ENCODE measurements at places on chromosomes 5 and 9. TPM values are rescaled to one million over a fixed set of nuclear protein-coding genes. Genes with fewer than 3 reads are reported as not detected.

IFNK gene
- polyA plus RNA-seq: not detected

SPATA31E1 gene
- polyA plus RNA-seq: not detected

ABCA1 gene
- 17.2 TPM for polyA plus RNA-seq

PCDHB1 gene
- polyA plus RNA-seq: 0.06 TPM

ZNF367 gene
- polyA plus RNA-seq: 15.1 TPM

NXNL2 gene
- 1.2 TPM for polyA plus RNA-seq

DNA sequence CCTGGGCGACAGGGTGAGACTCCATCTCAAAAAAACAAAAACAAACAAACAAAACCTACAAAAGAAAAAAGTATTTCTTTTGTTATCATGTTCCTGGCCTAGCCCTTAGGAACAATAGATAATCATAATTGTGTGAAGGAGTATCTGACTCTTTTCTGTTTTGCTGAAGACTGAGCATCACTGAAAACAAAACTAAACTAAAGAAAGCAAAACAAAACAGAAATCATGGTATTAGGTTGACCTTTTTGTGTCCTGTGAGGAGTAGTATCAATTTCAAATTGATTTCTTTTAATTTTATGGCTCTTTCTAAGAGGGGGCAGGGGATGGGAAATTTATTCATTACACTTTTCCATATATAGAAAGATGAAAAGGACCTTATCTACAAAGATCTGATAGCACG is 246.0 kb downstream of the YTHDC2 start:
- no peak for DNase-seq

DNA sequence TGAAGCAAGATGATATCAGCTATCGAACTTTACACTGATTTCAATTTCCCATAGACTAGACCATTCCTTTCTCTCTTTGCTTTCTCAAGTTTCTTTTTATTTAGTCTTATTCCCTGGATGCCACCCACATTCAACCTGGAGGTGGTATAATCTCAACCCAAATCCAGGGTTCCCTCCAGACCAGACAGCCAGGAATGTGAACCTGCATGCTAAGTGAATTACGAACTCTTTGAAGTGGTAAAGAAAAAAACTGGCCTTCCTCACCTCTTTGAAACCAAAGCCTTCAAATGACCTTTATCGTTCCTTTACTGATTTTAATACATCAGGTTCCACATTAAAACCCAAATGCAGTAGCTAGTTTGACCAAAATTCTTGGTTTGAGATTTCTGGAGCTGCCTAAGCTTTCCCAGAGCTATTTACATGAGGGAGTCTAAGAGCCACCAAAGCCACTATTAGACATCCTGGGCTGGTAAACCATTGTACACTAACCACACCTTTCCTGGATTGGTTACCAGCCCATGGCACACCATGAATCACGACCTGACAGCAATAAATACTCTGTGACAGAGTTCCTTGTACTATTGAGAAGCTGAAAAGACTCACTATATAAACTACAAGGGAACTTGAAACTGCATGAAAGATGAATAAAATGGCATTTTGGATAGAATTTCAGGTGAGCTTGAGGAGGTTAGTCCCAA is 323.7 kb downstream of the ADAMTS6 start:
- no peak for DNase-seq

GRCh38 chr9:105146677-105147076 is 97.8 kb upstream of the SLC44A1 start:
- no peak for DNase-seq

GRCh38 chr5:71839096-71839884 is 120.2 kb downstream of the CARTPT start:
- DNase-seq: no peak

- no peak for DNase-seq
These were observed 1240.7 kb upstream of the WWC1 start for GRCh38 chr5:167050568-167051401.

DNA sequence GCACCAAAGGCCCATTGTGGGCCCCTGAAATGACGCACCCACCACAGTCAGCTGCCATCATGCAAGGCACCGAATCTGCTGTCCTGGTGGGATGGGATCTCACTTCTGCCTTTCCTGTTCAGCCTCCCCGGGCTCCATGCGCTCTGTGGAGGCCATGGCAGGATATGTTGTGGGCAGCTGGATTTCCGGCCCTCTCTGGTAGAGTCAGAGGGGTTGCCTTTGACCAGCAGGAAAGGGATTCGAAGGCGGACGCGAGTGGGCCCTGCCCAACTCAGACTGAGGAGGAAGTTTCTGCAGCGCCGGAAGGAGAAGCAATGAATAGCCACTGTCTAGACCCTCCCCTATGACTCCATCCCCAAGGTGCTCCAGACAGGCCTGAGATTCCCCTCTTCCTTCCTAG is 35.5 kb downstream of the GADD45G start:
- no peak for DNase-seq

- DNase-seq: no peak
These were observed 626 bp downstream of the PSD2 start for GRCh38 chr5:139796061-139796806.

- no peak for DNase-seq
These were observed 281.0 kb downstream of the HINT1 start for GRCh38 chr5:130884023-130884422.

GRCh38 chr9:94794476-94795167 is 68.1 kb downstream of the AOPEP start:
- DNase-seq: no peak

DNA sequence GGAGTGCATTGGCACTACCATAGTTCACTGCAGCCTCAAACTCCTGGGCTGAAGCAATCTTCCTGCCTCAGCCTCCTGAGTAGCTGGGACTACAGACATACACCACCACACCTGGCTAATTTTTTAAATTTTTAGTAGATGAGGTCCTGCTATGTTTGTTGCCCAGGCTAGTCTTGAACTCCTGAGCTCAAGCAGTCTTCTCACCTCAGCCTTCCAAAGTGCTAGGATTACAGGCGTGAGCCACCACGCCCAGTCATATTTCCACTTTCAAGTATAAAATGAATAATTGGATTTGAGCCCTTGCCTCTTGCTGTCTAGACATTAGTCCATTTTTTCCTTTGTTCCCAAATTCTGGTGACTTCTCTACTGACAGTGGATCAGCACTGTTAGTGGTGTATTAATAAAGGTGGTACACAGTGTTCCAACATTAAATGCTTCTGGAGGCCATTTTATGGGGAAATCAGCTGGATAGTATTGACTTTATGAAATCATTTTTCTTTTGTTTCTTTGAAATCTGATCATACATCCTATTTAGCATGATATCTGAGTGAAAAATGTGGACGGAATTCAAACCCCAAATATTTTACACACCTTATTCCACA is 15.9 kb downstream of the ATP6V0E1 start:
- DNase-seq: no peak

DNA sequence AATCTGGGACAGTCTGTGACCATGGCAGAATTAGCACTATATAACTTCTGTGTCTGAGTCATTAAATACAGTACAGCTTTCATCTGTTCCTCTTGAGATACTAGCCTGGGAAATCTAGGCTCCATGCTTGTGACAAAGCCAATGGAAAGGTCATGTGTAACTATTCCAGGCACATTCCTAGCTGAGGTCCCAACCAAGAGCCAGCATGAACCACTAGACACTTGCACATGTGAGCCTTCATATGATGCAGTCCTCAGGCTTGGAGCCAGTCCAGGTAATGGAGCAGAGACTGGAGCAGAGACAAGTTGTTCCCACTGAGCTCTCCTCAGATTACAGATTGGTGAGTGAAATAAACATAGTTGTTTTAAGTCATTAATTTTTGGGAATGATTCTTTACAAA is 412.4 kb upstream of the ZNF462 start:
- no peak for DNase-seq

DNA sequence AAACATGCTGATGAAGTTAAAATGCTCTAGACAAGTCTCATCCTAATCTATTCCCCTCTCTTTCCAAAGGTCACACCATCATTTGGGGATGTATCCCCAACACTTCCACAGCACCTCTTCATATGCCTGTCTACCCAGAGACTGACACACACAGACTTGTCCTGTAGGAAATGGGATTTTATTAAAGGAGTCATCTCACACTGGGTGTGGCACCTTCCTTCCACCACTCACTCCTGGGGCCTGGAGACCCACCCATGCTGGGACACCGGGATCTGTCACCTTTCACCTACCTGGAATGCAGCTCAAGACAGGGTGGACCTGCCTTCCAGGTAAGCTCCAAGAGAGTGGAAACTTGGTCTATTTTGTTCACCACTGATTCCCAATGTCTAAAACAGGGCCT is 99.4 kb upstream of the HAND1 start:
- no peak for DNase-seq

DNA sequence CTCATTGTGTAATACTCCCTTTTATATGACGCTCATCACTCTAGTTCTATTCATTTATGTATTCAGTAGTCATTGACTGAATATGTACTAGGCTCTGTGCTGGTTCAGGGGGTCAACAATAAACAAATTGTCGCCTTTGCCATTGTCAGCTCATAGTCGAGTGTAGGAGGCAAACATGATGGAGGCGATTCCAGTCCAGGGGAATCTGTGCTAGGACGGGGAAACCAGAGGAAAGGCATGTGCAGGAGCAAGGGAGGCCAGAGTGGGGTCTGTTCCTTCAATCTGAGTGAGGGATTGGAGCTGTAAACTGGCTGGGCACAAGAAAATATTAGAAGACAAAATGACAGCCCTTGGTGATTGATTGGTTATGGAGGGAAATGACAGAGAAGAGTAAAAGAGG is 83.9 kb downstream of the ANGPTL2 start:
- DNase-seq: no peak

DNA sequence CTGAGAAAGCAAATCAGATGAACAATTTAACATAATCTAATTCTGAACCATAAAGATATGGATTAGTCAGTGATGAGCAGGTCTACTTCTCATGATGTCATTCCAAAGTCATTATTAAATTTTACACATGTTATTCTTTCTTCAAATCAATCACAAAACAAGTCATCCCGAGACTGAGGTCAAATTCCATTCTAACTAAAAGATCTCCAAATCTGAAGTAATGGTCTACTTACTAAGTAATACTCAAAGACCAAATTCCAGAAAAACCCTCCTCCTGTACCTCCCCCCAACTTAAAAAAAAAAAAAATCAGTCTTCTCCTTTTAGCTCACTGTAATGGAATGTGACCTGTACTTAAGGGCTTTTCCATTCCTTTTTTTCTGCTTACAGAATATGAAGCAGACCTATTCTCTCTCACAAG is 4.7 kb downstream of the PFDN1 start:
- DNase-seq: no peak

DNA sequence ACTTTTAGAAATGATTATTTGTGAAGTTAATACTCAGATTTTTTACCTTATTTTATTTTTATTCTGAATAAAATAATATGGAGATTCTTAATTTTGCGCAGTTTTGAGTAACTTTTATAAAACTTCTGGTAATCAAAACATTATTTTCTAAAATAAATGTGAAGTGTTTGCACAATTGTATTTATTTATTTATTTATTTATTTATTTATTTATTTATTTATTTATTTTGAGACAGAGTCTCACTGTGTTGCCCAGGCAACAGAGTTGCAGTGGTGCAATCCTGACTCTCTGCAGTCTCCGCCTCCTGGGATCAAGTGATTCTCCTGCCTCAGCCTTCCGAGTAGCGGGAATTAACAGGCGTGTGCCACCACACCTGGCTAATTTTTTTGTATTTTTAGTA is 73.5 kb downstream of the RPS6 start:
- no peak for DNase-seq

- DNase-seq: no peak
These were observed 1300.1 kb upstream of the ACO1 start for GRCh38 chr9:31084350-31084749.

DNA sequence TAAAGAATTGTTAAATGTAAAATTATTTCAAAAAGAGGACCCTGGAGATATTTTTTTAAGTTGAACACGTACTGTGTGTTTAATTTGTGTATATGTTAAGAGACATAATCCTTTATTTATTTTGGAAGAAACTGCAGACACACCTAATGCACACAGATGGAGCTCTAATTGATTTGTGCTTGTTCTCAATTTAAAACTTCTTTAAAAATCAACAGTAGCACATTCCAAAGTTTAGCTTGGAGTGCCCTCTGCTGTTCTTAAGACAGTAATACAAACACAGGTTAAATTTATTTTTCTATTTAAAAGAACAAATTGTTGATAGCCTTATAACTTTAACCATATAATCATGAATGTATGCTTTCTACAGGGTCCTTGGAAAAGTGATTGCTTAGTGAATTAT is 277.6 kb upstream of the ADAMTS16 start:
- no peak for DNase-seq

- DNase-seq: no peak
These were observed 105.8 kb downstream of the TTLL11 start for GRCh38 chr9:121987314-121987713.

GRCh38 chr5:54390015-54390414 is 65.5 kb upstream of the HSPB3 start:
- peak; percentile 9 for DNase-seq

GRCh38 chr9:115985657-115986056 is 167.9 kb upstream of the PAPPA start:
- no peak for DNase-seq

- no peak for DNase-seq
These were observed 69.7 kb downstream of the GRAMD2B start for GRCh38 chr5:126492939-126493338.

DNA sequence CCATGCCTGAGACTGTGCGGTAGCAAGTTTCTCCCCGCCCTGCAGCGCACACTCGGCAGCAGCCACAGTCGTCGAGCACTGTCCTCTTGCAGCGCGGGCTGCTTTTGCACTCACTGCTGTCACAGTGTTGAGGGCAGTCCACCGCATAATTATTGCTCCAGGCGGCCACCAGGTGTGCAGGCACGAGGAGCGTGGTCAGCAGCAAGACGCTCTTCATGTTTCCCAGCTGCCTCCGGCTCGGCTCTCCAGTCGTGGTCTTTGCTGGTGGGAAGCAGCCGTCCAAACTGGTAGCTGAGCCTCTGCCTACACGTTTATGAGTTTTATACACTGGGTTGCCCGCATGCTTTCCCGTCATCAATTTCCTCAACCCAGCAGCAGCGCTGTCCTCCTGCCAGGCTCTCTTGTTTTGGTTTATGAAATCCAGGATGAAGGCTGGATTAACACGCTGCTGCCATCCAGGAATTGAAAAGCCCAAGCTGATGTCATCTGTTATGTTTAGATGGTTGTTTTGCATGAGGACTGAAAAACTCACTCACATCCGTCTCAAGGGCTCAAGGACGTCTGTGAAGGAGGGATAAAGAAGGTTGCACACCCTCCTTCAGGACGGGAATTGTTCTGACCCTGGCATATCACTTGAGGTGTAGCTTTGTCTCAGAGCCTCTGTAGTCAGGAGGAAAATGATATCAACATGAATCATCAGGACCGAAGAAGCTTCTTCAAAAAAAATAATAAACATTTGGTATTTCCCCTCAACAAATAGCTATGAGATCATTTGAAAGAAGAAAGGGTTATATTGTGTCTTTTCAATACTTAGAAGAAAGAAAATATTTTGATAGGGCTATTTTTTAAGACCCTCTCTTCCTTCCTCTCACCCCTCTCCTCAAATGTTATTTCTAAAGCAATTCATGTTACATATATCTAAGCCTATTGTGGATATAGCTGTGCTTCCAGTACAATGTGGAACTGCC is at the start of gene ESM1:
TSS of gene ESM1 (minus strand) at position 293 of the 968 bp plus-strand sequence. CDS start at position 217, 76 bp downstream.
- no peak for DNase-seq

DNA sequence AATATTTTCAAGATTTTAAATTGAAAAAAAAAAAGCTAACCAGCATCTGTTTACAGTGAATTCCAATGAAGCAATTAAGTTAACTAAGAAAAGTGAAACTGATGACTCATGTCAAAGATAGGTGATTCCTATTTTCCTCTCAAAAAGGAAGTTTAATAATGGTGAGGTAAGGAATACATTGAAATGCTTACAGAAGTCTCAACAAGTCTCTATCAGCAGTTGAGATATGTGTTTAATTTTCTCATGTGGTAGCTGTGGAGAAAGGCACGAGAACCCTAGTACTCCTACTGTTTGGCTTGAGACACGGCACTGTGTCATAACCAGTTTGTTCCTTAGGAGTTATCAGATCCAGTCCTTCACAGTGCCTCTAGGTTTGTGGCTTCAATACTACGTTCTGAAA is 114.5 kb downstream of the SLC25A46 start:
- no peak for DNase-seq
